ENCODE measurements at places on chromosomes 16 and 17.

GRCh38 chr17:50653738-50654137 is 19.1 kb downstream of the ABCC3 start:
- no peak for DNase-seq

GRCh38 chr16:68286153-68287074 is 22.1 kb downstream of the SLC7A6 start:
- DNase-seq, result no peak

DNA sequence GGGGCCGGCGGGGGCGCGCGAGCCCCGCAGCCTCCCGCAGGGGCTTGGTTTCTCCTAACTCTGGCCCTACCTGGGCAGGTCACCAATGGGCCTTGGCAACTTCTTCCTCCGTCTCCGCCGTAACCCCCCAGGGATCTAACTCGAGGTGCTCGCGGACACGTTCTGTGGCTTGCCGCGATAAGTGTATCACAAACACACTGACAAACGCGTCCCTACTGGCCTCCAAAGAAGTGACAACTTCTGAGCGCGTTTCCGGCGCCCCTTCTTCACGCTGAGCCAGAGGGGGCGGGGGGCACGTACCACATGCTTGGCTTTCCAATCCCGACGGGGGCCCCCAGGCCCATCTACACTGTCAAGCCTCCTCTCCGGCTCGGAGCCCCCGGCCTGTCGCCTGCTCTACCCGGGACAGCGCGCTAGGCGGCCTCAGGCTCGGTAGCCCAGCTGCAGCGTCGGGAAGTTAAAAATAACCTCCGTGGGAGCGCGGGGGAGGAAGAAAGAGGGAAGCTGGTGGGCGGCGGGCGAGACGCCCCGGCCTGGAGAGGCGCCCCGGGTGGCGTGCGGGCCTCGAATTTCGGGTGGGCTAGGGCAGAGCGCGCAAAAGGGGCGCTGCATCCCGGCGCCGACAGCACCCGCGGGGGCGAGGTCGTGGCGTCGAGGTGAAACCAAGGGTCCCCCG is 725 bp upstream of the SPHK1 start:
- no peak for DNase-seq

GRCh38 chr17:58997756-58998553 is 108.7 kb downstream of the TRIM37 start:
- DNase-seq, result no peak

DNA sequence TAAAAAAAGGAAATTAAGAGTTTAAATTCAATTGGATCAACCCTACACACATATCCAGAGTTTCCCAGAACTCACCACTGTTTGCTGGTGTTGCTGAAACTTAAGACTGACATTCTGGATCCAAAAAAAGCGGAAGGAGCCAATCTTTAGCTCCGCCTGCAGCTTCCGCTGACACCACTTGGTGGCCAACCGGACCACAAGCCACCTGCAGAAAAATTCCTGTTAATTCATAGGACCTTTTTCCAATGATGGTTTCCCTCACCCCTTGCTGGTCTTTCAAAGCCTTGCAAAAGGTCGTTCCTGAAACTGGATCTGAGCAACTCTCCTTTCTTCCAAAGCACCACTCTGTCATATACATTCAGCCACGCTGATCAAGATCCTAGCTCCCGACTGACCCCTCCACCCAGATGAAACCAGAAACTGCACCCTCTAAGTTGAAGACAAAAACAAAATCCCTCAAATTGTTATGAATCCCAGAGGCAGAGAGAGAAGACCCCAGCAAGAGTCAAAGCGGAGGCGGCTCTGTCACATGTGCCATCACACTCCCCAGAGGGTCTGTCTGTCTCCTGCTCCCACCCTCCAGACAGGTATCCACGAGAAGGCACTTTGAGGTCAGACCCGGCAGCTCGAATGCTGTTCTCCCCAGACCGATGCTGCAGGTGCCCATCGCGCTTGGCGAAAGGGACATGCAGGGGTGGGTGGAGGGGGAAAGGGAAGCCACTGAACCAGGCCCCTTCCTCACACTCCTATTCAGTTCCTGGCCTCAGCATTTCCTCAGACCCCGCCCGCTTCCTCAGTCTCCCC is 773 bp downstream of the BLTP2 start:
- no peak for DNase-seq

DNA sequence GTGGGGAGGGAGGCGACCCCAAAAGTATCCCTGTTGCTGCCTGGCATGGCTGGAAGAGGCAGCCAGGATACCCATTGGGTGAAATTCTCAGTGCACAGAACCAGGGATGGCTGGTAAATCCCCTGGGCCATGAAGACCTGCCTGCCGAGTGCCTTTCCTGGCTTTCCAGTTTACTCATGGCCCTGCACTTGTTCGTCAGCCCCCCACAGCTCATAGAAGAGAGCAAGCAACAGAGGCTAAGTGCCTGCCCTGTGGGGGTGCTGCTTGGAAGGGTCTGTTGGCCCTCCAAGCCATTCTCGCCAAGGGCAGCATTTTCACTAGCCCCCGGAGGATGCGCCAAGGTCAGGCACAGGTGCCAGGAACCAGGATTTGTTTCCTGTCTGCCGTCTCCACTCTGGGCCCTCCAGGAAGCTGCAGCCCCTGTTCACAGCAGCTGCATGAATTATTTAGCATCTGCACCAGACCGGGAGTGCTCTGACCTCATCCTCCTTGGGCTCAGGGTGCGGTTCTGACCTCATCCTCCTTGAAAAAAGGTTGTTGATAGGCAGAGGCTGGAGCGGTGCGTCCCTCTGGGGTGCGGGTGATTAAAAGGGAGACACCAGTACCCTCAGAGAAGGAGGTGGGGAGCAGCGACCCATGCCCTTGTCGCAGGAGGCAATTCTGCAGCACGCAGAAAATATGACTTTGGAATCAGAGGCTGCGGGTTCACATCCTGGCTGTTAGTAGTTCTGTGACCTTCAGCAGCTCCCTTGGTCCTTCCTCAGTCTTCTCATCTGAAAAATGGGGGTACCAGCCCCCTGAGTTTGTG is 14.2 kb upstream of the CD300A start:
- no peak for DNase-seq
